ENCODE measurements at places on chromosomes 2 and 18. TPM values are rescaled to one million over a fixed set of nuclear protein-coding genes. Genes with fewer than 3 reads are reported as not detected.

GRCh38 chr2:65199166-65199565 is 28.5 kb upstream of the ACTR2 start:
- peaks cover 3% of the 10 kb centered on the region for H3K4me1 ChIP-seq
- no peaks in the 10 kb centered on the region for H3K36me3 ChIP-seq
- H3K4me3 ChIP-seq, result no peak overlapping the region
- DNase-seq, result no peak
- H3K27me3 ChIP-seq, result no peaks in the 10 kb centered on the region

Gene CXCR1
- not detected for total RNA-seq

GRCh38 chr2:105446501-105446900 is 47.6 kb upstream of the FHL2 start:
- H3K4me1 ChIP-seq, result peaks cover 10% of the 10 kb centered on the region
- no peak for DNase-seq
- H3K27me3 ChIP-seq, result peaks cover 2% of the 10 kb centered on the region
- H3K4me3 ChIP-seq, result no peak overlapping the region
- H3K36me3 ChIP-seq, result no peaks in the 10 kb centered on the region

DNA sequence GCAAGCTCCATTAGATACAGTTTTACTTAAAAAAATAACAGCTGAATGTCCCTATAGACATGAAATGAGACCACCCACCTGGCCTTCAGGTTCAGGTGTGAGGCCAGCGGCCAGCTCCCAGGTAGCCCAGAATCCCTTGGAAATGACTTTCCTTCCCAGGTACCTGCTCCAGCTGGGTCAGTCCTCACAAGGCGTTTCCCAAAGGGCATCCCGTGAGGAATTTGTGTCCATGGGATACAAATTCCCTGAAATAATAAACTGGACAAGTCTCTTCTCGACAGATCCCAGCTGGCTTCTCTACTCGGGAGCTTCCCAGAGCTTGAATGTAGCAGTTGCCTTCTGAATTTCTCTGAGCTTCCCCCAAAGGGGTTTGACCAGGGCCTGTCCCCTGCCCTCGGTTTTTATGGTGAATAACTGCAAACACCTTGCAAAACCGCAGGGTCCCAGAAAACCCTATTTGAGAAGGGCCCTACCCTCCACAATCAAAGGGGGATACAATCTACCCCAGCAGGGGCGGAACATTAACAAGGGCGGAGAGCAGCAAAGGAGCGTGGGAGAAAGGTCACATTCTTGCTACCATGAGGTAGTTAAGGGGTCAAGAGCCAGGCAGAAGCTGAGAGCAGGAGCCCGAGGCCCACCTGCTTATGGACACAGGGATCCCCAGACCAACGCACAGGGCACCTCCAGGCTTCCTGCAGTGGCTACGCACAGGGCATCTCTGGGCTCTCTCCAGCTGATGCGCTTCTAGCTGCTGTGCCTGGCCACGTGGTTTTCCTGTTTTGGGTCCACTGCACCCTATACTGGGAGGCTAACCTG is 107.7 kb downstream of the HDAC4 start:
- no peak overlapping the region for H3K27ac ChIP-seq
- H3K27me3 ChIP-seq, result no peaks in the 10 kb centered on the region
- no peak overlapping the region for H3K4me3 ChIP-seq
- peaks cover 5% of the 10 kb centered on the region for H3K4me1 ChIP-seq

Measured in astrocyte (in vitro differentiated cells and primary cell).